ENCODE measurements at places on chromosomes 1 and 21.

- no peak for DNase-seq
These were observed 29.3 kb downstream of the CAMK1G start for GRCh38 chr1:209612646-209613399.

DNA sequence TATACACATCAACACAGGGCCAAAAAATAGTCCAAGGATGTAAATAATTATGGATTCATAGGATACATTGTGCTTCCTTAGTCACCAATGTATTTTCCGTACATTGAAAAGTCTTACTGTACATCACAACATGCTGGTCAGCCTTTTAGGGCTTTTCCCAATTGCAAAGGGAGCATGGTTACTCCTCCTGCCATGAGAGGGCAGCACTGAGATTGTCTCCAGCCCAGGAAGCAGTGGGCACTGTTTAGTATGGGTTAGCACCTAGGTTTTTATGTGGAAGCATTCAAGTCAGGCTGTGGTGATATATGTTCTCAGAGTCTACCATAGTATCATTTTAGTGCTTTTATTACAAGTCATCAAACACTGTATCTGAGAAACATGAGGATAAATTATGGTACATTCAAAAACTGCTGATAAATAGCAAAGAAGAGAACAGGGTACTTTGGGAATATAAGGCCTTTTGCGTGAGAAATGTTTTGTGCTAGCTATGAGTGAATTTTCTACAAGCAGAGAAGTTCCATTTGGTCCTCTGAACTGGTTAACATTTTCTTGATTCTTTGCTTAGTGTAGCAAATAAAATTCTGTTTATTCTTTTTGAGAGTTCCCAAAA is 34.0 kb downstream of the ST6GALNAC5 start:
- DNase-seq, result peak; percentile 61

- peak; percentile 50 for DNase-seq
These were observed 24.4 kb upstream of the CLDN14 start for GRCh38 chr21:36504067-36505058.

DNA sequence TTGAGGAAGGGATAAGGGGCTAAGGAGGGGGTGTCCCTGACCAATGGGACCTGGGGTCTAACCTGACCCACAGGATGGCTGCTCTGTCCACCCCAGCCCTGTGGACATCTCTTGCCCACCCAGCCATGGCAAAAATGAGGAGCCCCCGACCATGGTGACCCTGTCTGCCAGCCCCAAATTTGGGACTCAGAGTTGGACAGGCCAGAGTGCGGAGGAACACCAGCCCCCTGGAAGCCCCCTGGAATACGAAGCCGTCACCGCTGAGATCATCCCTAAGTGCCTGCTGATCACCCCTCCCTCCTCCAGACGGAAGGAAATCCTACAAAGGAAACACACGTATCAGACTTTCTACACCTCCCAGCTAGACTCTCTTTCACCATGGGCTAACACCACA is 119.3 kb downstream of the SIK1 start:
- no peak for DNase-seq

- DNase-seq, result peak; percentile 14
These were observed 54.8 kb upstream of the CD34 start for GRCh38 chr1:207965392-207966387.

DNA sequence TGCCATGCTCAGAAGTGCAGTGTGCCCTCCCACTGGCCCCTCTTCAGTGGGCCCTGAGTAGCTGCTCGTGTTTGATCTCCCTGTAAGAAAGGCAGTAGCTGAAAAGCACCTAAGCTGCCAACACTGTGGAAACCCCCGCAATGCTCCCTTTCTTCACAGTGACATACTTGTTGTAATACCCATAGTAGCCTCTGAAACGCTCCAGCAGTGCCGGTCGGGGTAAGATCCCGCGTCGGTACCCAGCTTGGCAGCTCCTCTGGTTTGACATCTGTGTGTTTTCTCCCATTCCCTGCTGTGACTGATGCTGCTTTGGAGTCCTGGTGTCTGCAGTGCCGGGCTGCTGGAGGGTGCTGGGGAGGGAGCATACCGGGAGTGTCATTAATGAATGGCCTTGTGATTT is 3.6 kb downstream of the CHAF1B start:
- DNase-seq, result peak; percentile 43

GRCh38 chr1:238606896-238607295 is 716.2 kb upstream of the ZP4 start:
- peak; percentile 30 for DNase-seq

- no peak for DNase-seq
These were observed 89.6 kb downstream of the NAV1 start for GRCh38 chr1:201628490-201628889.

- DNase-seq, result no peak
These were observed 67.6 kb downstream of the TBX19 start for GRCh38 chr1:168348146-168348709.

DNA sequence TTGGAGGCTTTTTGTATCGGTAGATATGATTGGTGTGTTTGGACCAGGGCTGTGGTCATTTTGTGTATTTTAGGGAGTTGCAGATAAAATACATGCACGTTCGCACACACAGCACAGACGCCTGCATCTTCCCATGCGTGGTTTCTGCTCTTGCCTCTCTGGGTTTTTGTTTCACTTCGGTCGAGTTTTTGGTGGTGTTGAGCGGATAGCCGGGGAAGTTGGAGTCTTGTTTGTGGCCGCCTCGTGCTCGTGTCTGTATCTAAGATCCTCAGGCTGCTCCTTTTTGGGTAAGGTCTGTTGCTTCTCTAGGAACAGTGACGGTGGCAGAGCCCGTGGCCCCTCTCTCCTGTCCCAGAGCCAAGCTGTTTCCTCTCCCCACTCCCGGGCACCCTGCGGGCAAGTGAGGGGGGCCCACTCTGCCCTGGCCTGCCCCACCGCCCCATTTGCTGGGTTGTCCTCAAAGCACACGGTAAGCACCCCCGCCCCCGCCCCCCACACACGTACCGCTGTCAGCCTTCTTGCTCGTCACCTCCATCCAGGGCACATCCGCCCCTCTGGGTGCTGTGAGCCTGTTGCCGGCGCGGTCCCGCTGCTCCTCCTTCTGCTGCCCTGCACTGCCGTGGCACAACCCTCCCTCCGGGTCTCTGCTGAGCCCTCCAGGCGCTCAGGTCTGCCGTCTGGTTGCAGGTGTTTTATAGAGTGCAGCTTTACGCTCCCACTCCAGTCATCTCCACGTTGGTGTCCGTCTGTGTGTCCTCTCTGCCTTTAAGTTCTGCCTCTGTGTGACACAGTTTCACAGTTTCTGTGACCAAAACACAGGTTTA is 51.9 kb downstream of the AGPAT3 start:
- no peak for DNase-seq

GRCh38 chr21:46617267-46618051 is 12.6 kb upstream of the S100B start:
- DNase-seq, result peak; percentile 67

GRCh38 chr1:24536391-24536840 is 19.5 kb upstream of the NCMAP start:
- peak; percentile 5 for DNase-seq

DNA sequence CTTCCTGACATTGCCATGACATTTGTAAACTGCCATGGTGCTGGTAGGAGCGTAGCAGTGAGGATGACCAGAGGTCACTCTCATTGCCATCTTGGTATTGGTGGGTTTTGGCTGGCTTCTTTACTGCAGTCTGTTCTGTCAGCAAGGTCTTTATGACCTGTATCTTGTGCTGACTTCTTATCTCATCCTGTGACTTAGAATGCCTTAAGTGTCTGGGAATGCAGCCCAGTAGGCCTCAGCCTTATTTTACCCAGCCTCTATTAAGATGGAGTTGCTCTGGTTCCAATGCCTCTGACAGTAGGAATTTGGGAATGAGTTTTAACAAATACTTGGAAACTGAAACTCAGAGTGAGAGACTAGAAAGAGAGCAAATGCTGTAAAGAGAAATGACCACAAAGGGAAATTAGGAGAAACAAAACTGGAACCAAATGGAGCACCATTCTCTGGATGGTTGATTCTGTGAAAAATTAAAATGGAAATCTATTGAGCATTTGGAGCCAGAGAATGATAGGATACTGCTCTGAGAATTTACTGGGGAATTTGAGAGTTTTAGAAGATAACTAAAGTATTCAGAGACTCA is 50.1 kb upstream of the RHOU start:
- no peak for DNase-seq

- DNase-seq, result no peak
These were observed 721.3 kb upstream of the NCAM2 start for GRCh38 chr21:20276954-20277353.

DNA sequence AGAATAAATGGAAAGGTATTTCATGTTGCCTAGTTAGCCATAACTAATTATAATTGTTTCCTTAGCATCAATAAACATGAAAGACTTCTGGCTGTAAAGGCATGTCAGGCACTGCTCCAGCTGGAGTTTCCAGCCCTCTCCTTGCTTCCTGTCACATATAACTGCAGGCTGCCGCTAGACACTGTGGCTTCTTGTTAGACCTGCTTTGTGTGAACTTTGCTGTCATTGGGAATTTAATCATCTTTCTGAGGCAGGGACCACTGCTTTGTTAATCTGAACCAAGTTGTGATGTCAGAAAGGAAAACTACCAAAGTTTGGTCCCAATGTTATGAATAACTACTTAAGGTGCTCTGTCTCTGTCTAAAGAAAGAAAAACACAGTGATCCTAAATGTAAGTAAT is 90.3 kb upstream of the DUSP10 start:
- no peak for DNase-seq

- no peak for DNase-seq
These were observed 1077.4 kb upstream of the ADGRL4 start for GRCh38 chr1:80083892-80084291.

DNA sequence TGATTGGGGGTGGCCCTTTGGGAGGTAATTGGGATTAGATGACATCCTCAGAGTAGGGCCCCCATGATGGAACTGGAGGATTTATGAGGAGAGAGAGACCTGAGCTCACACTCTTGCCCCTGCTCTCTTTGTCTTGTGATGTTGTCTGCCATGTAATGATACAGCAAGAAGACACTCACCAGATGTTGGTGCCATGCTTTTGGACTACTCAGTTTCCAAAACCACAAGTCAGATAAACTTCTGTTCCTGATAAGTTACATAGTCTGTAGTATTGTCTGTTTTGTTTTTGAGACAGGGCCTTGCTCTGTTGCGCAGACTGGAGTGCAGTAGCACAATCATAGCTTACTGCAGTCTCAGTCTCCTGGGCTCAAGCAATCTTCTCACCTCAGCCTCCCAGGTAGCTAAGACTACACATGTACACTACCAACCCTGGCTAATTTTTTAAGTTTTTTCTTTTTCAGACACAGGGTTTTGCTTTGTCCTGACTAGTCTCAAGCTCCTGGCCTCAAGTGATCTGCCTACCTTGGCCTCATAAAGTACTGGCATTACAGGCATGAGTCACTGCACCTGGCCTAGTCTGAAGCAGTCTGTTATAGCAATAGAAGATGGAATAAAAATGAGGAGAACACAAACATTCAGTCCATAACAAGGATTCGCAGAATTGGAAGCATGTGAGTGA is 115.0 kb upstream of the GALNT2 start:
- no peak for DNase-seq

DNA sequence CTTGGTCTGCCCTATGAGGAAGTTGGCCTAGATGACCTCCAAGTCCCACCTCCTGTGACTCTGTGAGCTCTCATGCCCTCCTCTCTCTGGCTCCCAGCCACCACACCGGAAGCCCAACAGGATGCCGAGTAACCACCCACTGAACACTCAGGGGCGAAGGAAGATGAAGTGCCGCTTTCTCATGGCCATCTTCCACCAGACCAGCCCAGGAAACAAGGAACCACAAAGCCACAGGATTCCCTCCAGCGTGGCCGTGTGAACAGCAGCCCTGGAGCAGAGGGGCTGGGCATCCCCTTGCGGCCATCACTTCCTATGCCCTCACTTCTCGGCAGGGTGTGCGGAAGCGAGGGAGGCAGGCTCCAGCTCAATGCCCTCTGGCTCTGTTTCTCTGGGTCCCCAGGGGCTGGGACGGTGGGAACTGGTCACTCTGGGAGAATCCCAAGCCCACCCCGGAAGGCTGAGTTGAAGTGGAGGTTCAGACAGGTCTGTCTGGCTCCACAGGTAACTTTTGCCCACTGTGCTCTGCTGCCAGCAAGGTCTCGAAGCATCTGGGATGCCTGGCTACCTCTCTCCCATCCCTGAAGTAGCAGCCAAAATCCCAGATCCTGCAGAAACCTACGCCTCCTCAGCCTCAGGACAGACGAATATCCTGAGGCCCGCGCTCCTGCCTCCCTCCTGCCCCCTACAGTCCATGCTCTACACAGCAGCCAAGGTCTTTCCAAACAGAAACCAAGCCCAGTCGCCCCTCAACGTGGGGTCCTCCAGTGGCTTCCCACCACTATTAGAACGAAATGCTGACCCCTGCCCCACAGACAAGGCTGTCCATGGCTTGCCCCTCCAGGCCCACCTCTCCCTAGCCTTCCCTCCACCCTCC is 44.2 kb upstream of the ECE1 start:
- peak; percentile 92 for DNase-seq

DNA sequence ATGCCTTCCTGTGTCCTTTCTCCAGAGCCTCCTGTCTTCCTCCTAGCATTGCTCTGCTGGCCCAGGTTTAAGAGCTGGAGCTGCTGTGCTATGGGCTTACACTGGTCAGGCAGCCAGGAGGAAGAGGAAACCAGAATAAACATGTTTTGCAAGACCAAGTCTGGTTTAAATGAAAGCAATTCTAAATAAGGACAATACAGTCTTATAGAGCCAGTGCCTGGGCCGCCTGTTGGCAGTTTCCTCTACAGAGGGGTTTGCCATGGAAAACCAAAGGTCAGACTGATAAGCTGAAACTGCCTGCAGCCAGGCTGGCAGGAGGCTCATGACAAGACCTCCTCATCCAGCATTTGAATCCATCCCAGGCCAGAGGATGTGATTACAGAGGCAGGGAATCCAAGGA is 92.9 kb upstream of the FGGY start:
- DNase-seq, result no peak

Data from fibroblast of skin of back (primary cell).